Stimulated activated CD8-positive, alpha-beta memory T cell treated with anti-CD3 and anti-CD28 coated beads, Interleukin-4, amount 100 ng/mL, for 4 hours (primary cell): ENCODE measurements at places on chromosomes 1 and 21.

DNA sequence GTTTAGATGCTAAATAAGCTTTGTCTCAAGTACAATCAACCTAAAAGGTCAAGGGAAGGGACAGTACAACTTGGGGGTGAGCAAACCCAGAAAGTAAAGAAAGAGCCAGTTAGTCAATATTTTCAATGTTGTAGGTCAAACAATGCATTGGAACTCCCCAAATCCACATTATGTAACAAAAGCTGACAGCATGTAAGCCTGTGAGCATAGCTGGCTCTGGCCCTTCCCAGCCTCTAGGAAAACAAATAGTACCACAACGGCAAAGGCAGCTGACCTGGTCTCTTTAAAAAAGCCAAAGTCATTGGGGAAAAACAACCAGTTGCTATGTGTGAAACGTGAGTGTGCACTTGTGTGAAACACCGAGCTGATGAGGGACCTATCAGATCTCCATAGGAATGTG, 3.4 kb downstream of the CBR1 start:
- DNase-seq = no peak

- no peak for DNase-seq
These were observed 117.0 kb upstream of the ERRFI1 start for GRCh38 chr1:8142955-8143629.

DNA sequence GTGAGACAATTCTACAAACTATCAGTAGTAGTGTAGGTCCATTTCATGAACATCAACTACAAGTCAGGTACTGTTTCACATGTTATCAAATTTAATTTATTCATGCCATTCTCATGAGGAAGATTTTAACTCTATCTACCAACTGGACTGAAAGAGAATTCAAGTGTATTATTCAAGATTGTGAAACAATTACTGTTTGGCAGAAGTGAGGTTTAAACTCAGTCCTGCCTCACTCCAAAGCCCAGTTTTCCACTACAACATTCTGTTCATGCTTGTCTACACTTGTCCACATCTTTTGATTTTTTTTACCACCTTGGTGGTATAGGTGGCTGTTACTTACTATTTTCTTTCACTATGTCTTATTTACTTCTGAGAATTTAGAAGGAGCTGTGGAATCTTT, 272.9 kb downstream of the TGFB2 start:
- DNase-seq = no peak

DNA sequence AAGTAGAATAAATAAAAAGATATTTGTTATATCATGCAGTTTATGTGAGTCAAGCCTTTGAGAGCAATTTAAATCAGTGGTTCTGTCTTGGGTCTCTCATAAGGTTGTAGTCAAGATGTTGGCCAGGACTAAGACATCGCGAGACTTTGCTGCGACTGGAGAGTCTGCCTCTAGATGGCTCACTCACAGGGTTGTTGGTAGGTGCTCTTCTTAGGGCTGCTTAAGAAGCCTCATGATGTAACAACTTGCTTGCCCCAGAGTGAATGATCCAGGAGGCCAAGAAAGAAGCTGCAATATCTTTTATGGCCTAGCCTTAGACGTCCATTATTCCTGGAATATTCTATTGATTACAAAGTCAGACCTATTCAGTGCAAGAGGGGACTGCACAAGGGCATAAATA, 73.1 kb upstream of the CACHD1 start:
- DNase-seq = no peak

DNA sequence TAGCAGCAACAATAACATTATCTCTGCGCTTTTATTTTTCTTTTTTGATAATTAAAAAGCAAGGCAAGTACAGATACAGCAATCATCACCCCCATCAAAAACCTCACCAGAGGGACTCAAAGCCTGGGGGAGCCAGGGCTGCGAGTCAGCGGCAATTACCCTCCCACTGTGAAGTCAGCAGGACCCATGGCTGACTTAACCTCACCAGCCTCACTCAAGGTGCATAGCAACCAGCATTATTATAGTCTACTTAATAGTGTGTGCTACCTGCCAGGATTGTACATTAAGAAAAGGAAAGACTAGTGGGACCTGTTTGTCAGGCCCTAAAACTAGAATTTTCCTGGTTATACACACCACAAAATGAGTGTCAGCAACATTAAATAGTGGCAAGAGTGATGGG, 28.9 kb upstream of the SERBP1 start:
- DNase-seq = no peak

- no peak for DNase-seq
These were observed 275.4 kb upstream of the USP24 start for GRCh38 chr1:55490547-55490946.
